ENCODE measurements at places on chromosomes 6 and 20. TPM values are rescaled to one million over a fixed set of nuclear protein-coding genes. Genes with fewer than 3 reads are reported as not detected.

Gene HRH3
- not detected for total RNA-seq

Gene OR12D3
- total RNA-seq = not detected

Gene POLR1H
- 29.5 TPM for total RNA-seq

Gene CCN6
- not detected for total RNA-seq

Gene EPB41L1
- total RNA-seq = 87.1 TPM

Gene AP5S1
- 18.4 TPM for total RNA-seq

Gene CLVS2
- total RNA-seq = 0.15 TPM

Gene TRIM39
- 7.5 TPM for total RNA-seq

Gene SIRPB1
- 0.17 TPM for total RNA-seq

Gene RBBP8NL
- total RNA-seq = 0.25 TPM

Gene ZFP57
- not detected for total RNA-seq

Gene KIAA0408
- total RNA-seq = 6.8 TPM

Gene SLC16A10
- 0.56 TPM for total RNA-seq

Gene TFAP2A
- 11.9 TPM for total RNA-seq

Gene ESR1
- 0.02 TPM for total RNA-seq

Gene ASIP
- total RNA-seq = not detected

Gene LY86
- not detected for total RNA-seq

Gene KCNK16
- total RNA-seq = not detected

Gene ATF6B
- 25.5 TPM for total RNA-seq

Gene COL9A3
- total RNA-seq = 0.55 TPM

Gene MAP7
- 21.6 TPM for total RNA-seq

Gene ARFGEF3
- total RNA-seq = 0.58 TPM

Gene CAGE1
- total RNA-seq = not detected

Gene GABBR1
- total RNA-seq = 5.0 TPM

Gene EFCAB8
- not detected for total RNA-seq

Gene TRIM10
- not detected for total RNA-seq
